ENCODE measurements at places on chromosomes 16 and 17.

DNA sequence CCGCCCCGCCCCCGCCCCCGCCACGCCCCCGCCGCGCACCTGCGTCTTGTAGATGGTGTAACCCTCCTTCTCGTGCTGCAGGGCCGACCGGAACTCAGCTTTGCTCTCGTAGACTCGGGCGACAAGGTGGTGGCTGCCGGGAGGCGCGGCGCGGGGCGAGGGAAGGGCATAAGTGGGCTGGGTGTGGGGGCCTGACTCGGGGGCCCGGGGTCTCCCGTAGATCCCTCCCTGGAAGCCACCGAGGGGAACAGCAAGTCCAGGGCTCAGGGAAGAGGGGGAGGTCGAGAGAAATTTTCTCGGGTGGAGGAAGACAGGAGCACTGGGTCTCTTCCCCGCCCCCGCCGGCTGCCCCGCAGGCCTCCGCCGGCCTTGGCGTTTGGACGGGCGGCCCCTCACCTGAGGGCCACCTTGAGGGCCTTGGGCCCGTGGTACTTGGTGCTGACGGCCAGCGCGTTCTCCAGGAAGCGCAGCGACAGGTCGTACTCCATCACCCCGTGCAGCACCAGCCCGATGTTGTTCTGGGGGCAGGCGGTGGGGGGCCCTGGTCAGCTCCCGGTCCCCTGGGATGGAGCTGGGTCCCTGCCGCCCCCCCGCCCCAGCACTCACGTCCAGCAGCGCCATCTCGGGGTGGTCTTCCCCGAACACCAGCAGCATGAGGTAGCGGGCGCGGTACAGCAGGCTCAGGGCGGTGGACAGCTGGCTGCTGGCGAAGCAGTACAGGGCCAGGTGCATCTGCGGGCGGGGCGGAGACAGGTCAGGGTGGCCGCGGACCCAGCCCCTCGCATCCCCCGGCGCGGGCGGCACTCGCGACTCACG lies 19.4 kb downstream of the CLUH start:
- DNase-seq: no peak

- no peak for DNase-seq
Measured at GRCh38 chr17:12342161-12342560, 321.5 kb downstream of the MAP2K4 start.

DNA sequence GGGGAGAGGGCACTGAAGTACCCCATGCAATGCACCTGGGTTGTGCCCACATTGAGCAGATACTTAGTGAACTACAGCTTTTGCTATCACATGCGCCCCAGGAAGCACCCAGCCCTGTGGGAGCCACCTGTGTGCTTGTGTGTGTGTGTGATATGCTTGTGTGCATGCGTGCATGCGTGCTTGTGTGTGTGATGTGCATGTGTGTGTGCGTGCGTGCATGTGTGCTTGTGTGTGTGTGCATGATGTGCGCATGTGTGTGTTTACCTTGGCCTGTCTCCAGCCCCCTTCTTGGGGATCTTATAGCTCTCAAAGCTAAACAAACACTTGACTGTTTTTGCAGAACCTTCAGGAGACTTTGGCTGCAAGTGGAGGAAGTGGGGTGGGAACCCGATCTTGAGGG lies 841 bp downstream of the C16orf89 start:
- no peak for DNase-seq

- DNase-seq: no peak
Measured at GRCh38 chr16:17457997-17458396, 12.8 kb downstream of the XYLT1 start.

- DNase-seq: peak; percentile 18
Measured at GRCh38 chr17:17175917-17176316, 30.2 kb downstream of the PLD6 start.

DNA sequence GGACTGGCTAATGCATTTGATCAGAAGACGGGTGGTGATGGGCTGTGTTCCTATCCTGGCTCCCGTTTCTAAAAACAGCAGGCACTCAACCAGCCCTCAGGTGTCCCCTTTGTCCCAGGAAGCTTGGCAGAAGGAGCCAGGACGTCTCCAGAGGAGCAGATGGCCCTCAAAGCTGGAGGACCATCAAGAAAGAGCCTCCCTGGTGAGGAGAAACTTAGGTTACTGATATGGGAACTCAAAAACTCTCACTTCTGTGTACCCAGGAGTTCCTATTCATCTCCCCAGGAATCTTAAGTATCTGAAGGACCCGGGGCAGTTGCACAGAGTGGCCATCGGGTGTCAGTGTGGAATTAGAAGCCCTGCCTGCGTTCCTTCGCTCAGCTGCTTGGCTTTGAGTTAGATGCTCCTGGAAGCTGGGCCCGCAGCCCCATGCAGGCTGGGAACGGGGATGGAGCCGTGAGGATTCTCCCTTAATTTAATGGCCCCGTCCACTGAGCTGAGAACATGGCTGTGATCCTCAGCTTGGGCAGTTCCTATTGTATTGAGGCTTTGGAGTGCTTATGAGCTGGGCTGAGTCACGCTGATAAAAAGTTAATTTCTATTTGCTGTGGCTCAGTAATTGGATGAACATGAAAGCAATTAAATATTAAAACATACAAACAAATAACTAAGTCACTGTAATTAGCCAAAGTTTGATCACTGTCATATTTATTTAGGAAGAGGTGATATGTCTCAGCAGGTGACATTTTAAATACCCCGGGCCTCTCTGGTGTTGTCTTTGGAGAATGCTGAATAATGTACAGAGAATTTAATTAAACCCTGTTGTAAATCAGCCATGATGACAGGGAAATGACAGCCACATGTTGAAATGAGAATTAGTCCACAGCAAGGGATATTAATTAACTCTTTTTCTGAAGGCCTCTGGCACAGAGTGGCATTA lies 402.1 kb downstream of the SEC14L1 start:
- peak; percentile 75 for DNase-seq

- DNase-seq: no peak
Measured at GRCh38 chr17:10879190-10879836, 41.4 kb upstream of the PIRT start.

GRCh38 chr17:59863616-59864015 lies 29.1 kb downstream of the TUBD1 start:
- DNase-seq: no peak

DNA sequence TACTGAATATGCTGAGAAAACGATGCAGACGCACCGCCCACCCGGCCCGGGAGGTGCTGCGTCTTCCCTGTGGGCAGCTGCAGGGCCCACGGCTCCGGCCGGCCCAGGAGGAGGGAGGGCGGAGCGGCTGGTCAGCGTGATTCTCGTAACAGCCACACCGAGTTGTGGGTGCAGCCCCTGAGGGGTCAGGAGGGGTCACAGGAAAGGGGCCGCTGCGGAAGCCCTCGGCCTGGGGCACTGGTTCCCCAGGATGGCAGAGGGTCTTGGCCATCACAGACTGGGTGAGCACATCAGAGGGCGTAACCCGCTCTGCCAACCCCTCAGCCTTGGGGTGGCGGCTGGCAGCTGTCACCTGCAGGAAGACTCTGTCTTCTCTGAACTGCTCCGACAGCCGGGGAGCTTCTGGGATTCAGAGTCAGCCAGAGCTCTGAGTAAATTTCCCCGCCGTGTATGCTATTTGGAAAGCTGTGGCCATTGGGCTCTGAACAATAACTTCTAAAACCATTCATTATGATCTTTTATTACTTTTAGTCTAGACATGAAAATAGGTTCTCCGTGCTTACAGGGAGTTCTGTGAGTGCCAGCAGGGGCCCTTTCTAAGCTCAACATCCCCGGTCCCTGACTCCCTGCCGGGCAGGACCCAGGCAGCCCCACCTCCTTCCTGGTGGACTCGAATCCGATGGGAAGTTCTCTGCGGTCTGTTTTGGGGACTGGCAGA lies 87.4 kb upstream of the CHMP6 start:
- DNase-seq: no peak

DNA sequence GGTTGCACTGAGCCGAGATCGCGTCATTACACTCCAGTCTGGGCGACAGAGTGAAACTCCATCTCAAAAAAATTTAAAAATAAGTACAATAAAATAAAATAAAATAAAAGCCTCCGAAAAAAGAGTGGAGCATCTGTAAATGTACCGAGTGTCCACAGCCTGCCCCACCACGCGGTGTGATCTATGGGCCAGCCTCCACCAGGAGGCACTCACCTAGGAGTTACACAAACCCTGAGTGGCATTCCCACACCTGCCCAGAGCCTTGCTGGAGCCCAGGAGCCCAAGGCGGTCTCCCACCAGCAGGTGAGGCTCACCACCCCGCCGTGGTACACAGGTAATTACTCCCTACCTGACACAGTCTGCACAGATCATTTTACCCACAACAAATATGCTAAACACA lies 183.2 kb downstream of the ZNF423 start:
- no peak for DNase-seq

GRCh38 chr17:16281351-16281750 lies 64.3 kb downstream of the PIGL start:
- DNase-seq: no peak

DNA sequence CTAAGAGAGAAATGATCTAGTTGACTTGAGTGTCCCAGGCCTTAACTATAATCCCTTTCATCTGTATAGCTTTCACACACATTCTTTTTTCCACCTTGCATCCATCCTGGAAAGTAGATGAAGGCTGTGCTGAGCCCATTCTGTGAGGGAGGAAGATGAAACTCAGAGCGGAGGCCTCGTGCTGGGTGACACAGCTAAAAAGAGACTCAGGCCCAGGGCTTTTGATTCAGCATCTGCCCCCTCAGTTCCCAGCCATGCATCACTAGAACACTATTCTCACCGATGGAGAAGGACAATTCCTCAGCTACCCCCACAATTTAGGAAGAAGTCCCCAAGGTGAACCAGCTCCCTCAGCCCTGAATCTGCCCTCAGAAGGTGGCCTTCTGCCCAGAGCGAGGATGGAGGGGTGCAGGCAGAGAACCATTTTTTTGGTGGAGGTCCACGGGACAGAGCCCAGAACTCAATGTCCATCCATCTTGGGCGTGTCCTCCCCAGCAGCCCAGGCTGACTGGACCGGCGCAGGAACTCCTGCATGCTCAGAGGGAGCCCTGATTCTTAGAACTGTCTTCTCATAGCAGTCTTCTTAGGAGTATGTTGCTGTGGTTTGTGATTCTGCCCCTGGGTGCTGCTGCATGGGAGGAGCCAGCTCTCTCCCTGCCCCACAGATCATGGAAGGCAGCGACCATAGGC lies 5.8 kb upstream of the MYCBPAP start:
- DNase-seq: no peak

DNA sequence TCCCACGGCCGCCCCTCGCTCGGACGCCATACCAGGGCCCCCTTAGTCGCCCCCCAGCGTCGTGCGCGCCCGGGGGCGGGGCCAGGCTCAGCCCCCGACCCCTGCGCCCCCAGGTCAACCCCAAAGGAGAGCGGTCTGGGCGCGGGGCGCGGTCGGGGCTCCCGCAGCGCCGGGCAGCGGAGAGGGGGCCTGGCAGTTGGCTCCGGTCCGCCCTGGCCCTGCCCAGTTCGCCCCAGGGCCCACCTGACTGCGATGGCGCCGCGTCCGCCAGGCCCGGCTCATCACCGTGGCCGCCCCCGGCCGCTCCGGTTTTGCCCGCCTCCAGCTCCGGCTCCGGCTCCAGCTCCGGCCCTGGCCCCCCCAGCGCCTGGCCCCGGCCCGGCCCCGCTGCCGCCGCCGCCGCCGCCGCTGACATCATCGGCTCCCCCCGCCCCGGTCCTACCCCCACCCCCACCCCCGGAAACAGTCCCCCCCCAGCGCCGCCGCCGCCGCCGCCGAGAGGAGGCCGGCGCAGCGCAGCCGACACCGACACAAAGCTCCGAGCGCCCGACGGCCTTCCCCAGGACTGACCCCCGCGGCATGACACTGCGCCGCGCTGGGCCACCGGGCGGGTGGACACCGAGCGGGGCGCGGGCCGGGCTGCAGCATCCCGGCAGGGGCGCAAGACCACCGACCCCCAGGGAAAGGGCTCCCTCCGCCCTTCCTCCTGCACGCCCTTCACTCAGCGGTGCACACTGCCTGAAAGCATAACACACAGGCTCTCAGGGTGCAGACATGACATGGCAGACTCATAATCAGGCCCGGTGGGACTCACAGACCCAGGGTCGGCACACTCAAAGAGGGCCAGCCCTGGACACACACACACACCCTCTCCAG lies at the start of gene ZBTB4:
Gene ZBTB4, minus strand, starts transcription at position 419 of the 876 bp plus-strand sequence. CDS start 12,830 bp downstream, outside the sequence.
- DNase-seq: peak; percentile 64

GRCh38 chr17:57247261-57247660 lies 9.1 kb upstream of the MSI2 start:
- DNase-seq: no peak

DNA sequence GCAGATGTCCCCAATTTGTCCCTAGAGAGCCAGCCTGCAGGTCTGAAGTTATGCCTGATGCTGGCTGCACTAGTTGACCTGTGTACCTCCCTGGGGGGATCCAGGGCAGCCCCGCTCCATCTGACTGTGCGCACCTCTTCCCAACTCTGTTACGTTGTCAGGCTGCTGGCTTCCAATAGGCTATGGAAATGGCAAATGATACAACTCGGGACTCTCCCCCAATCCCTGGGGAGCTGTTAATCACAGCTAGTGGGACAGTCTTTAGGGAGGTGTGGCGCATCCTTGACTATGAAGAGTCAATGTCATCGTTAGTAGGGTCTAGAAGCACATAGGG lies 30.1 kb downstream of the GPRC5B start:
- DNase-seq: no peak

GRCh38 chr16:70808371-70808770 lies 7.4 kb upstream of the VAC14 start:
- DNase-seq: no peak

GRCh38 chr17:57406131-57406980 lies 150.0 kb downstream of the MSI2 start:
- no peak for DNase-seq

DNA sequence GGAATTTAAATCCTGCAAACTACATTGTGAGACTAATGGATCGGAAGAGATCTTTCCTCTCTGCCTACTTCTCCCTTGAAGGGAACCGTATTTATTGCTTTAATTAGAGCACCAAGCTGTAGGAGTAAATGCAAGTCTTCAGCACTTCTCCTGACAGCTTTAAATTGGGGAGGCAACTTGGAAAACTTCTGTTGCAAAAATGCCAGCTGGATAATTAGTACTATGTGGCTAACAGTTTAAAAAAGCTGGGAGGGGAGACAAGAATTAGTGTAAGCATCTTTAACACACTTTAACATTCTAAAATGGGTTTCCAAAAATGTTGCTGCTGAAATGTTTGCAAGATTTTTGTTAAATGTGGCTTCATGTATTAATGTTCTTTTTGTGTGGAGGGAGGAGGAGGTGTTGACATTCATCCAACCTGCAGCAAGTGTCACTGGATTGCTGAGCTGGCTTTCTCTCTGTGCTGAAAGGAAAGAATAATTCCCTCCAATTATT lies 108.5 kb downstream of the PCTP start:
- DNase-seq: no peak

All from stimulated activated CD4-positive, alpha-beta T cell treated with anti-CD3 and anti-CD28 coated beads, Interleukin-15, amount 100 ng/mL, for 24 hours (primary cell).